T follicular helper cell (primary cell): ENCODE measurements at places on chromosomes 6 and 20.
A peak's percentile ranks its signal among the peaks of the same experiment; 100 is the strongest.

DNA sequence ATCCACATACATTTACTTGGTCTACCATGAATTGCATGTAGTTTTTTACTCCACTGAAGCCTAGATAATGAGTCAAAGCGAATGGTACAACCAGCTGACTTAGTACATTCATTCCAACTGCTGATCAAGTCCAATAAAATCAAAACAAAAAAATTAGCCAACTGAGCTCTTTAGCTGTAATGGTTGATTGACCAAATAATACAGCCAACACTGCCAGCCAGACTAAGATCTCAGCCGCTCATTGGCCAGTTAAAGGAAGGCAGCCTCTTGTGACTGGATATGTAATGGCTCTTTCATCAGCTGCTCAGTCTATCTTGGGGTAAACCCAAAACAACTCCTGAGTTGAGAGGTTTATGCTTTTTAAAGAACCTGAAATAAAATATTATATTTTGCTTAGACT, 204.3 kb upstream of the RSPO3 start:
- no peak for DNase-seq

DNA sequence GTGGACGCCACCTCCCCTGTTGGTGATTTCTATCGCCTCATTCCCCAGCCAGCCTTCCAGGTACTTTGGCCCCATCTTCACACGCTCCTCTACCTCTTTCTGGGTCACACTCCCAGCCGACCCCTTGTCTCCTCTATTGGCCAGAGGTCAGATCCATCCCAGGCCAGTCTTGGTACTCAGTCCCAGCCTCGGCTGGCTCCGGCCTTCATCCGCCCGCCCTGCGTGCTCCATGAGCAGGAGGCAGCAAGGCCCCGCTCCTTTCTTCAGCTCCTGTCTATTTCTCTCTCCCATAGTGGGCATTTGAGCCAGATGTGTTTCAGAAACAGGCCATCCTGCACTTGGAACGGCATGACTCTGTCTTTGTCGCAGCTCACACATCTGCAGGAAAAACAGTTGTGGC, 2.6 kb downstream of the SKIC2 start:
- DNase-seq = no peak

- DNase-seq = no peak
Measured at GRCh38 chr6:85490516-85491248, 40.8 kb downstream of the NT5E start.

DNA sequence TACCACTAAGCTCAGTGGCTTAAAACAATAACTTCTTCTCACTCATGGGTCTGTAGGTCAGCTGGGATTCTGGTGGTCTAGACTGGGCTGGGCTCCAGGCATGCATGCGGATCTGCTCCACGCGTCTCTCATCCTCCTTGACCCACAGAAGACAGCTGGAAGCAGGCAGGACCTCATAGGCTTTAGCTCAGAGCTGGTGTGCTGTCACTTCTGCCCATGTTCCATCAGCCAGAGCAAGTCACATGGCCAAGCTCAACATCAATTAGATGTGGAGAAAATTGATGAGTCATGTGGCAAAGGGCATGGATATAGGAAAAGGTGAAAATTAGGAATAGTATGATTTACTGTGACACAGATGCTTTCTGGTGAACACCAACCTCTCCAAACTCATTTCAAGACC, 57.4 kb upstream of the PSMF1 start:
- no peak for DNase-seq

DNA sequence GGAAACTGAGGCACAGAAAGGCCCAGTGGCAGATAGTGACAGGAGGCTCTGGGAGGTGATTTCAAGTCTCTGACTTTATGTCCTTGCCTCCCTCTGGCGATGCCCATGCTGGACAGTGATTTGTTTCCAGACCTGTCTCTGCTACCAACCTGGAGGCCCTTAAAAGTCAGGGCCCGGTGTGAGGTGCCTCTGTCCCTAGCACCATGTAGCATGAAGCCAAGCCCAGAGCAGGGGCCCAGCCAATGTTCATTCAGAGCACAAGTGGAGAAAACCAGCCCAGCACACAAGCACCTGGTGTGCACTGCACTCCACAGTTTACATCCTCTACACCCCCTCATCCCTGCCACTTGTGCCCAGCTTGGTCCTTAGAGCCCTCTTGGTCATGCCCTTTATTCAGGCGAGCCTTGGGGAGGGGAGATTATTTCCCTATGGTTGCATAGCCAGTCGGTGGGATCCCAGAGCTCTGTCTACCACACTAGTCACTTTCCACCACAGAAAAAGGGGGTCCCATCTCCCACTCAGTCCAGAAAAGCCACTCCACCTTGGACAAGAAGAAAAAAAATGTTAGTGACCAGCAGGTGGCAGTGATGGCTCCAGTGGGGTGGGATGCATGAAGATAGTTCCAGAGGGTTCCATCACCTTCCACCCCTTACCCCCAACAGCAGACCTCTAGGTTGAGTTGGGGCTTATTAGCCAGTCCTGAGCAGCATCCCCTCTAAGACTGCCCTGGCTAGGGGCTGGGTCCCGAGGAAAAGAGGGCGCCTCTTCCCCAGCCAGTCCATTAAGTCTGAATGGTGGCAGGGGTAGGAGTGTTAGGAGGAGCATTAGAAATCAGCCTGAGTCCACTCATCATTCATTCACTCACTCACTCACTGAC, 30.9 kb downstream of the KIAA1755 start:
- DNase-seq = no peak

- no peak for DNase-seq
Measured at GRCh38 chr6:20533746-20534294, 437 bp upstream of the CDKAL1 start.

DNA sequence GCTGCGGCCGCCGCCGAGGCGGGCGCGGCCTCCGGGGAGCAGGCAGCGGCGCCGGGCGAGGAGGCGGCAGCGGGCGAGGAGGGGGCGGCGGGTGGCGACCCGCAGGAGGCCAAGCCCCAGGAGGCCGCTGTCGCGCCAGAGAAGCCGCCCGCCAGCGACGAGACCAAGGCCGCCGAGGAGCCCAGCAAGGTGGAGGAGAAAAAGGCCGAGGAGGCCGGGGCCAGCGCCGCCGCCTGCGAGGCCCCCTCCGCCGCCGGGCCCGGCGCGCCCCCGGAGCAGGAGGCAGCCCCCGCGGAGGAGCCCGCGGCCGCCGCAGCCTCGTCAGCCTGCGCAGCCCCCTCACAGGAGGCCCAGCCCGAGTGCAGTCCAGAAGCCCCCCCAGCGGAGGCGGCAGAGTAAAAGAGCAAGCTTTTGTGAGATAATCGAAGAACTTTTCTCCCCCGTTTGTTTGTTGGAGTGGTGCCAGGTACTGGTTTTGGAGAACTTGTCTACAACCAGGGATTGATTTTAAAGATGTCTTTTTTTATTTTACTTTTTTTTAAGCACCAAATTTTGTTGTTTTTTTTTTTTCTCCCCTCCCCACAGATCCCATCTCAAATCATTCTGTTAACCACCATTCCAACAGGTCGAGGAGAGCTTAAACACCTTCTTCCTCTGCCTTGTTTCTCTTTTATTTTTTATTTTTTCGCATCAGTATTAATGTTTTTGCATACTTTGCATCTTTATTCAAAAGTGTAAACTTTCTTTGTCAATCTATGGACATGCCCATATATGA, 3.2 kb downstream of the MARCKS start:
- no peak for DNase-seq

- DNase-seq = no peak
Measured at GRCh38 chr6:142960098-142960497, 15.1 kb upstream of the HIVEP2 start.

GRCh38 chr6:154289818-154290508, 66.6 kb downstream of the IPCEF1 start:
- no peak for DNase-seq

GRCh38 chr6:82553863-82554531, 190.4 kb downstream of the TPBG start:
- DNase-seq = no peak

DNA sequence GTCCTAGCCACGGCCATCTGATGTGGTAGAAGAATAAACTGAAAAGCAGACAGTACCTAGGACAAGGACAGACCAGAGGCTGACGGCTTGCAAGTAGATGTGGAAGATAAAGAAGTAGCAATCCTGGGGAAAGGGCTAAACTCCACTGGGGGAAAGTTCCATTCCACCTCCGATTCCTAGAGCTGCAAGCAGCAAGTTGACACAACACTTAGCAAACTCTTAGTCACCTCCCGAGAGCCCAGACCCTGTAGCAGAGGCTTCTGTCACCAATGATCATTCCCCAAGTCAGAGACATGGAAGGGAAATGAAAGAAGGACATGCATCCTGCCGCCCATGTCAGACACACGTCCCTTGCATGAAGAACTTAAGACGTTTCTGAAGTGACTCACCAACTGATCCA, 99.2 kb upstream of the RPS6KA2 start:
- no peak for DNase-seq

- peak; percentile 31 for DNase-seq
Measured at GRCh38 chr6:28980852-28981430, 24.2 kb downstream of the ZNF311 start.

DNA sequence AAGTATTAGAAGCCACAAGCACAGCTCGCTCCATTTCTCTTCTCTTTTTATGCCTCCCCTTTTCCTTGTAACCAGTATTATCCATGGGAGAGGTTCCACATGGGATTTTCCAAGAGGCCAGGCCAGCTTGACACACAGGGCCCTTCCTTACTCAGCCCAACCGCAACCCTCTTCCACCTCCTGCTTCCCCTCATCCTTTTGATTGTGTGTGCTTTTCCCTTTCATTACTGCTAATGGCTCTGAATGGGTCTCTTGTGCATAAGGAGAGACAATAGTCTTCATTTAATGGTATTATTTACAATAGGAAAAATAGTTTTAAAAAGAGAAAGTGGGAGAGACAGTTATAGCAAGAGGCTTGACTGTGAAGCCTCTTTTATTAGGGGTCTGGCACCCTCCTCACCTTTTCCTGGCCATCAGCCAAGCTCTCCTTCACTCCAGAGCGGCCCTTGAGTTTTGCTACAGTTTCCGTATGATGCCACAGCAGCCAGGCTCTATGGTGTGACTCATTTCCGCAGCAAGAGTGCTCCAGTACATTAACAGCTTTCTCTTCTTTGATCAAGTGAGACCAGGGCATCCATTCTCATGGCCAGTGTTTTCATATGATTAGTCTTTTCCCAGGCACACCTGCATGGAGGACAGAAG, 579.5 kb downstream of the TFAP2B start:
- DNase-seq = no peak
